HuH-7.5 (cell line): ENCODE measurements at places on chromosomes 7 and 10.

DNA sequence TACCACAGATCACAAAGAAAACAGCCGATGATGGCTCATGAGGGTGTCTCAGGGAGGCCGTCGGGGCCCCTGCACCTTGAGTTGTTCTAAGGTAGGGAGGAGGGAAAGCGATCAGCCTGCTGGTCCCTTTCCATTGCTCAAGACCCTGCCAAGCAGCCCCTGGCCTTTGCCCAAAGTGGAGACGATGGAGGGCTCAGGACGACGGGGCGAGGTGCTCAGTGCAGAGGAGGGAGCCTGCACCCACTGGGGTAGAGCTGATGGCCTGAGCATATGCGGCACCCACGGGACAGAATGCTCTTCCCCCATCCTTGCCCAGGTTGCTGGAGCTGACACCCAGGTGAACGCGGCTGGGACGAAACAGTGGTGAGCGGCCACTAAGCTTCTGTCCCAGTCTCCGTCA is 58.3 kb upstream of the FAM20C start:
- DNase-seq = no peak

DNA sequence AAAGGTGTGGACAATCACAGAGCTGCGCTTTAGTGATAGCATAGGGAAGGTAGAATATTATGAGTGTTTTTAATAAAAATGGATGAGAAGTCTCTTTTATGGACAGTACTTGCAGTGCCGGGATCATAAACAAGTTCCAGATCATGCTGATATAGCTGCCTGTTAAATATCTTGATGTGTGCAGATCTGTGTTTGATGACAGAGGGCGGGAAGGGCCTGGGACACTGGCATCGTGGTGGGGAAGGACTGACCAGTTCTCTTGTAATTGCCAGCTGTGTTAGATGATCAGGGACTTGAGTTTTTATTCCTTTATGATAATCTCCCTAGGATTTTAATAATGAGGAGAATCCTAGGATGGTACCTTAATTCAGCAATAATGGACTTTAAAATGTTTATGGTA is 14.6 kb downstream of the SND1 start:
- DNase-seq = no peak

- no peak for DNase-seq
Observed at GRCh38 chr7:35646289-35647023, 48.5 kb downstream of the HERPUD2 start.

DNA sequence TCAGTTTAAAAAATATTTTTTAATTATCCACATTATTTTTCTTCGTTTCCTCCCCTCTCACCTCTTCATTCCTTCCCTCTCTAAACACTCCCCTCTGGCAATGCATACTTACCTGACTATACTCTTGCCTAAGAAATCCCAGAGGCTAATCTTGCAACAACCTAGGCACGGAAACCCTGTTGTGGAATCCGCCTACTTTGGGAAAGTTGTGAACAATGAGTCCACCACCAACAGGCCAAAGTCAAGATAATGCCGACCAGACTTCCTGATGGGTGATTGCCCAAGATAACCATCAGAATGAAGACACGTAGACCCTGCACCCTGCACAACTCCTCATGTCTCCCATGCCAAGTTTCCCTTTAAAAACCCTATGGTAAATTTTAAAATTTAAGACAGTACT is 521.5 kb downstream of the KIF20B start:
- DNase-seq = no peak

DNA sequence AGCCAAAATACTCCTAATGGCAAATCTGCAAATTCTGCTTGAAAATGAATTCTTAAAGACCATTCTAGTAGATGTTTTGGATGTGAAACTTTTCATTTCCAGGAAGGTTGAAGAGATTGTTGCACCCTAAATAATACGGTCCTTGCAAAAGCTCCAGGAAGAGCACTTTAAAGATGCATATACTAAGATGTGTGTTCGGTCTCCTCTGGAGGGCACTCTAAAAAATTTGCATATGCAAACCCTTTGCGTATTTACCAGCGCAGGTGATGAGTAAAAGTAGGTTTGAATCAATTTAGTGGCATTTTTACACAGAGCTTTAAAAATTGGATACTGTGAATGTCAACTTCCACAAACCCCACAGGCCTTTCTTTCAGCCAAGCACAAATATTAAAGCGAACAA is 378.1 kb upstream of the SORCS1 start:
- no peak for DNase-seq

DNA sequence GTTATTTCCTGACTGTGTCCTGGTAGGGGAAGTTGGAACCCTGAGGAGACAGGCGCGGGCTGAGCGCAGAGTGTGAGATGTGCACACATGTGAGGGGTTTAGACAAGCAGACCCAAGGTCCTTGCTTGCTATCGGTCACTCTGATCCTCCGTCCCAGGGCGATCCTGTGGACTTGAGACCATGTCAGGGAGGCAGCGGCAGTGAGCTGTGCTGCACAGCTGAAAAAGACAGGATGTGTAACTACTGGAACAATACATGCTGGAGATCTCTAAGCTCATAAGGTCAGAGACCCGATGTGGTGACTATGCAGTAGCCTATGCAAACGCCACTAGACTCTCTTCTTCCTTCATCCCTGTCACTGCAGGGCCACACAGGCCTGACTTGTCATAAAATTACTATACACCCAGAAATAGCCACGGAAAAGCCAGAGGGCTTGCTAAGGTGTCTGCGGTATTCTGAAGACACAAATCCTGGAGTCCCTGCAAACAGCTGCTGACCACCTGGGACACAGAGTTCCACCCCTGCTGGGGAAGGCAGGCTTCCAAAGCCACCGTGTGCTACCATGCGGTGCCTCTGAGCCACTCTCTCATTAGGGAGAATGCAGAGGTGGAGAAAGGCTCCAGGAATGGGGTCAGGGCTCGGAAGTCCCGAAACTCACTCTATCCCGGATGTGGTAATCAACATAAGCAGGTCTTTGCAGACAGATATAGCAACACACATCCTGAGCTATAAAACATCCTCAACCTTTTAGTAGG is 91.1 kb upstream of the DDC start:
- DNase-seq = no peak

DNA sequence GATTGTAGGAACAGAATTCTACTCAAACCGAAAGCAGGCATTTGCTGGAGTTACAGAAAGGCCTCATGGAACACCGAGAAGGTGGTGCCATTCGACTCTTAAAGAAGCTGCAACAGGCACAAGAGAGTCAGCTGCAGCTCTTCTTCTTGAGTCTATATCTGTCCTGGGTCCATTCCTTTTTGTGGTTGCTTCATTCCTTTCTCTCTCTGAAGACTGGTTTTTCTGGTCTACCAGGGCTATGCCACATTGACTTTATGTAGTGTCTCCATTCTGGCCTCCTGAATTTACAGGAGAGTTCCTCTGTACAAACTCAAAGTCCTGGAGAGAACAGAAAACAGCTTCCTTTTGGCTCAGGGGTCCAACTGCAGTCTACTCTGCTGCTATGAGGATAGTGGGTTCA is 132.8 kb downstream of the CFTR start:
- no peak for DNase-seq

DNA sequence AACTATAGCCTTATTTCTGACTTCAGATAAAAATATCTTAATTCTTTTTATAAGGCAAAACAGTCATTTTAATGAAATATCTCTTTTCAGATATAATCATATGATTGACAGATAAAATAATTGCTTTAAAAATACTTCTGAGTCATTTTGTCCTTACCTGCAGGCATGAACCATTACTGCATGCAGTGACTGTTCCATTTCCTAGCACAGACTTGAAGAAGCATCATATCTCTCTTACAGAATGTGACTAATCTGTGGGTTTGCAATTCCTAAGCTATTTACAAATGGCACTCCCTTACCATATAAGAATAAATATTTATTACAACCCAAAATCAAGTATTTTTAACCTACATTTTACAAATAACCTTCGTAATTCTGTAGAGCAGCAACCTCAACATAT is 120.7 kb downstream of the SRPK2 start:
- DNase-seq = no peak

DNA sequence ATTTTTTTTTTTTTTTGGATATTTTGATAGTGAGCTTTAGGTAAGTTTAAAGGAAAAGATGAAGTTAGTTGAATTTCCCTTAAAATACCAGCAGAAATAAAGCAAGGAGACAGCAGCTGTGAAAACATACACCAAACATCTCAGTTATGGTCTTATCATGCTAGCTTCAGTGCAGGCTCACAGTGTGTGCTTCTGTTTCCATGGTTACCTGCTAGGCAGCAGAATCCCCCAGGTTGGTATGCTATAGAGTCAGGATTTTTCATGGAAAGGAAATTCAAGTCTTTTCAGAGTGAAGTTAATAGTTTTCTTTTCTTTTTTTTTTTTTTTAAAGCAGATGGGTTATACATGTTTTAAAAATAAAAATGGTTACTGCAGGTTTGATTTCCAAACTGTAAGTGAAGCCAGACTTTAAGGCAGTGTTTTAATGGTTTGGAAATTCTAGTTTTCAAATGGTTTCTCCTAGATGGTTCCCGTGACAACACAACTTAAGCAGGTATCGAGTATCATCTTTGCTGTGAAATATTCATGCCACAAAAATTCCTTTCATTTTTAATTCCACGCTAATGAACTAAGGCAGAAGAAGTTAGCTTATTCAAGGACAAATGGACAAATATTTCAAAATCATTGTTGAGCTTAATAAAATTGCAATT is 230.9 kb downstream of the BICC1 start:
- no peak for DNase-seq

DNA sequence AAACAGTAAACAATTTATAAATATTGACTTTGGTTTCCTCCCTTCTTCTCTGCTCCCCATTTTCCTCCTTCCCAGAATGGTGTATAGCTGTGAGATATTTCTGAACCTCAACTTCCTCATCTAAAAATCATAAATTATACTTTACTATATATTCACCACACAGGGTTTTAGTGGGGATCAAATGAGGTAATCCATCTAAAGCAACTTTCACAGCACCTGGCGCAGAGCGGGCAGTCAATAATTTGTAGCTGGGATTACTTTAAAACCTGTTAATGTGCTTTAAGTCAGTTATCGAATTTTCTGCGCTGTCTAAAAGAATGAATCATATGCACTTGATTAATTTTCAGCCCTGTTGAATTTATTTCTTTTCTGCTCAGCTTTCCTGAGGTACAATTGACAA is 172.7 kb downstream of the PTEN start:
- no peak for DNase-seq

DNA sequence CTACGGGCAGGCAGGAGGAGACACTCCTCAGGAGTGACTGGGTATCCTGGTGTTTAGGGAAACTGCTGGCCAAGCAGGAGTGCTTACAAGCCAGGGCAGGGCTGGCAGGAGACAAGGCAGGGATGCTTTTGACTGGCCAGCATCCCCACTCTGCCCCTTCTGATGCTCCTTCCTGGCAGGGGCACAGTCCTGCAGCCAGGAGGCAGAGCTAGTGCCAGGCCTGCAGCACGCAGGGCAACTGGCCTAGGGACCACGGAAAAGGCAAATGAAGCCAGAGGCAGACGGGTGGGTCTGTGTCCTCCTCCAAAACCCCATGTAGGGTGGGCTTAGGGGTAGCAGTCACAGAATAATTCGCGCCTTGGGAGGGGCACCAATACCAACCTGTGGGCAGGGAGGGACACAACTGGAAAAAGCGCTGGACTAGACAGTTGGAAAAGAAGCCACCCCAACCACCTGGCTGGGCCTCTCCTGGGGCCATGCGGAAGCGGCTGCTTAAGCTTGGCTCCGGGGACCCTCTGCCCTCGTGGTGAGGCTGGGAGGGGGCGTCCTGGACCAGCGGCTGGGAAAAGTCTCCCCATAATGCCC is 4.8 kb downstream of the IMPDH1 start:
- DNase-seq = no peak

- no peak for DNase-seq
Observed at GRCh38 chr7:116030651-116031276, at the start of gene TFEC. Gene TFEC (minus strand): TSS chr7:116030763. CDS start chr7:115984441, 46,322 bp downstream.

DNA sequence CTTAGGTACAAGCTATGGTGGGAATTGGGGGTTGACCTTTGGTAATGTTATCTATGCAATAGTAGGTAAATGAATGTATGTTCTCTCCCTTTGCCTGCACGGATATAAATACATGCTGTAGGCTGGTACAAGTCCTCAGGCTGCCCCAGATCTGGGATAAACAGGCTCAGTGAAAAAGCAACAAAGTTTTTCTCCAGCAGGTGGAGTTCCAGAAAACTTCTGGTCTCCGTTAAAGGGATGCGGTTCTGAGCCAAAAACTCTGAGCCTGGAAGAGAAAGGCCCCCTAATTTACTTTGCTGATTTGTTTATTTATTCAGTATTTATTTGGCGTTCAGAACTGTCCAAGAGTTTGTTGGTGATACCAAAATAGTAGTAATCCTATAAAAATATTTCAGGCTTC is 204.7 kb downstream of the ADRA2A start:
- DNase-seq = no peak

- DNase-seq = no peak
Observed at GRCh38 chr7:91864070-91864469, 16.4 kb downstream of the MTERF1 start.

DNA sequence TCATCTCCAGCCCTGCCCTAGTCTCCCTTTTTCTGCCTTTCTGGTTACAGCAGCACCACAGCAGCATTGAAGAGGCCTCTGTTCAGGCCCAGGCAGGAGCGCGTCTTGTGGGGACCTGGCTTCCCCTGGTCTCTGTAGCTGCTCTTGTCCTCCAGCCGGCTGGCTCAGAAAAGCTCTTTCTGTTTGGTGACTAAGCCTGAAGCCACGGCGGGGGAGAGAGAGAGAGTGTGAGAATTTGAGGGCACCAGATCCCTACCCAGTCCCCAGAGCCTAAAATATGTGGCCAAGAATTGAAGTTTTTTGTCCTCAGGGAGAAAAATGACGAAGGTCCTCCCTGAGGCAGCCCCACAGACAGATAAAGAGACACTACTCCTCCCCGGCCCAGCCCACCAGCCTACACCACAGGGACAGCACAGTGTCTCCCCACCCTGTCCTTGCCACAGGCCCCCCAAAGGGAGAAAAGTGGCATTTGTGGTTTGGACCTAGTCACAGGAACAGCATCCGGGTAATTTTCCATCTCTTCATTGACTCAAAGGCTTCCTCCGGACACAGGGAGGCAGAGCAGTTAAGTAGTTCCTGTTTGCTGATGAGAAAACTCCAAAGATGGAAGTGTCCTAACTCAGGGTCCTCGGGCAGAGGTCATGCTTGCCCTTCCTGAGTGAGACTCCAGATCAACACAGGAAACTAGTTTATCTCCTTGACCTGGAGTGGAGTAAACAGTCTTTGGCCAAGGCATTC is 13.3 kb upstream of the FAM180A start:
- no peak for DNase-seq
